Large intestine (tissue), 12 donors: ENCODE measurements at places on chromosomes 5 and 9. TPM values are rescaled to one million over a fixed set of nuclear protein-coding genes. Genes with fewer than 3 reads are reported as not detected.
A peak's percentile ranks its signal among the peaks of the same experiment; 100 is the strongest.

DNA sequence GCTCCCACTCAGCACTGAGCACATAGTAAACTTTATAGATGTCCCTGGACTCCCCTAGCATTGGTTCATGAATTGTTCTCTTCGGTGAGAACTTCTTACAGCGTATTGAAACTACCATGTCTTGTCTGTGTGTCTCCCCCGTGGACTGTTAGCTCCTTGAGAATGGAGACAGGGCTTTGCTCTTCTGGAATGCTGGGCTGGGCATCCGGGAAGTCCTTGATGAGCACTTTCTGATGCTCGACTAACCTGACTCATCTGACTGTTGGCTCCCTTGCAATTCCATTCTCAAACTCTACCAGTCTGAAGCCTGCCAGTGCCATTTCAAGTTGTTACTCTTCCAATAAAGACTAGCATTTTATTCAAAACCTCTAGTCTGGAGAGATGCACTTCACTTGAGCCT, 15.0 kb upstream of the PFDN1 start:
- no peaks in the 10 kb centered on the region for H3K4me1 ChIP-seq
- H3K4me3 ChIP-seq = no peak overlapping the region
- H3K27me3 ChIP-seq = no peaks in the 10 kb centered on the region

Gene SLC6A7
- polyA plus RNA-seq = 5.7 TPM

DNA sequence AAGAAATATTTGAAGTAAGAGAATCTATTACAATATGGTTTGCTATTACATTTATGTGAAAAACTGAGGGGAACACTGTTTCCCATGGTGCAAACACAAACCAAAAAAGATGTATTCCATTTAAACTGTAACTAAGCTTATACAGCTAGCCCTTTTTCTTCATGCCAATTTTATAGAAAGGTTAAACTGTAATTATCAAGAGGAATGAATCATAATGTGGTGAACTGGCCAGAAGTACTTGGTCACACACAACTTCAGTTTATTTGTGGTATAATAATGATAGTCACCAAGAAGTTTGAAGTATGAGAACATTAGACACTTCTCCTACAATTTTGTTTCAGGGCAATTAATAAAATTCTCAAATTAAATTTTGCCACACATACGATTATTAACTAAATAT, 177.9 kb downstream of the XRCC4 start:
- H3K4me1 ChIP-seq = no peaks in the 10 kb centered on the region
- no peaks in the 10 kb centered on the region for H3K36me3 ChIP-seq
- no peak overlapping the region for H3K4me3 ChIP-seq
- H3K27me3 ChIP-seq = no peaks in the 10 kb centered on the region
- no peak for DNase-seq
- no peak overlapping the region for H3K27ac ChIP-seq

- no peak overlapping the region for H3K4me3 ChIP-seq
- no peak overlapping the region for H3K27ac ChIP-seq
- no peaks in the 10 kb centered on the region for H3K4me1 ChIP-seq
These were observed 3.8 kb downstream of the CAVIN4 start for GRCh38 chr9:100581661-100582060.

Gene DPYSL3
- polyA plus RNA-seq = 110 TPM

Gene SLC6A18
- 0.03 TPM for polyA plus RNA-seq

DNA sequence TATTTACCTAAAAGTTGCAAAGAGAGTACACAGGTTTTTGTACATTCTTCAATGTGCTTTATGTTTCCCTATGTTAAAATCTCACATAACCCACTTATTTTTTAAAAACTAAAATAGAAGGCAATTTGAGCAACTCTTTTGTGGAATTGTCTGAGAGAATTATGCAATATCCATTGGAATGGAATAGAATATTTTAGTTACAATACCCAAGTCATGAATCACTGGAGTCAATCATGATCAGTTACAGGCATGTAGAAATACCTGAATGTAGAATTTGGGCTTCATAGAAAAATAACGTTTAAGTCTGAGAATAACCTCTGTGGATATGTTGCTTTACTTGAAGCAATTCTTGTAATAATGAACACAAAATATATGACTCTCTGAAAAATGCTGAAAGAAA, 143.3 kb downstream of the FGF10 start:
- no peak for DNase-seq
- H3K27ac ChIP-seq = no peak overlapping the region
- no peaks in the 10 kb centered on the region for H3K27me3 ChIP-seq
- no peaks in the 10 kb centered on the region for H3K4me1 ChIP-seq
- no peaks in the 10 kb centered on the region for H3K36me3 ChIP-seq

GRCh38 chr9:26722755-26723154, 169.8 kb downstream of the CAAP1 start:
- no peak for DNase-seq
- H3K36me3 ChIP-seq = no peaks in the 10 kb centered on the region
- no peaks in the 10 kb centered on the region for H3K27me3 ChIP-seq
- H3K27ac ChIP-seq = no peak overlapping the region

GRCh38 chr5:52707616-52708015, 80.1 kb upstream of the ITGA1 start:
- no peaks in the 10 kb centered on the region for H3K36me3 ChIP-seq
- no peak for DNase-seq
- no peak overlapping the region for H3K4me3 ChIP-seq

DNA sequence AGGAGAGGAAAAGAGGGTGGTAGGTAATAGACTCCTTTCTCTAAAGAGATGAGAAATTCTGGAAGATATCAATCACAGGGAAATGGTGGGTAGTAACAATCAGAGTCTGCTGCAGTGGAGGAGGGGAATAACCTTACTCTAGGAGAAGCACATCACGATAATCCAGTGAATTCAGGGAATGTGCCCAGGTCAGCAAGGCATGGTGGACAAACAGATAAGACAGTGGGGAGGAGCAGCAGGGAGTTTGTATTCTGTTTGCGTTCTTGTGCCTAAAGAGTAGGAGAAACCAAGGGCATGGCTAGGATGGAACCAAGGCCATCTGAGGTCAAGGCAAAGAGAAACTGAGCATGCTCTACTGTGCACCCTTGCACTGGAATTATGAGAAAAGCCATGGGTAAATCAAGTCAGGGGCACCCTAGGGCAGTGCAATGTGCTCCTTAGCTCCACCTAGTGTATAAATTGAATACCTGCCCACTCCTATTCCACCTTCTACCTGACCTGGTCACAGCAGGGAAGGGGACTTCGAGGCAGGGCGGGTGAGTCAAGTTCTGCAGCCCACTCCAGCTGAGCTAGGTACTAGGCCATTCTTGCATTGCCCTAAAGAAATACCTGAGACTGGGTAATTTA, 31.6 kb downstream of the RETREG1 start:
- H3K4me1 ChIP-seq = no peaks in the 10 kb centered on the region
- no peaks in the 10 kb centered on the region for H3K27me3 ChIP-seq
- H3K27ac ChIP-seq = no peak overlapping the region
- no peaks in the 10 kb centered on the region for H3K36me3 ChIP-seq
- no peak for DNase-seq

DNA sequence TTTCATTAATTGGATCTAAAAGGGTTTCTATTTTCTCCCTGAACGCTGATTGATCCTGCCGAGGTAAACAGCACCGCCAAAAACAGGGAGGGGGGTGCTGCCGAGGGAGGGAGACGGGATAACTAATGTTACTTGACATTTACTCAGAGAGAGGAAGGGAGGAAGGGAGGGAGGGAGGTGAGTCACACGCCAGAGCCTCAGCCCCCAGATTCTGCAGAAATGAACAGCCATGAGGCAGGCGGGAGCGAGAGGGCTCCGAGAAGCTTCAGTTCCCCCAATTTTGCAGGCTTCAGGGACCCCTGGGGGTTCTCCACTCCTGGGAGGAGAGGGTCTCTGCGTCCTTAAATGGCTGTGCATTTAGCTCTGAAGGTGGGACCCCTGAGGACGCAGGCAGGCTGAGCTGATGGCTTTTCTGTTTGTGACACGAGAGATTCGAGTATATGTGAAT, 59.1 kb upstream of the IER5L start:
- no peak overlapping the region for H3K4me3 ChIP-seq
- H3K36me3 ChIP-seq = no peaks in the 10 kb centered on the region
- H3K27me3 ChIP-seq = peaks cover 10% of the 10 kb centered on the region
- no peak for DNase-seq

GRCh38 chr9:100063185-100063584, 35.6 kb downstream of the ERP44 start:
- peaks cover 3% of the 10 kb centered on the region for H3K4me1 ChIP-seq
- DNase-seq = peak; percentile 26
- no peak overlapping the region for H3K4me3 ChIP-seq
- H3K27me3 ChIP-seq = no peaks in the 10 kb centered on the region
- H3K36me3 ChIP-seq = peaks cover 9% of the 10 kb centered on the region

Gene DOCK8
- polyA plus RNA-seq = 15.8 TPM

Gene RPP25L
- polyA plus RNA-seq = 34.8 TPM

DNA sequence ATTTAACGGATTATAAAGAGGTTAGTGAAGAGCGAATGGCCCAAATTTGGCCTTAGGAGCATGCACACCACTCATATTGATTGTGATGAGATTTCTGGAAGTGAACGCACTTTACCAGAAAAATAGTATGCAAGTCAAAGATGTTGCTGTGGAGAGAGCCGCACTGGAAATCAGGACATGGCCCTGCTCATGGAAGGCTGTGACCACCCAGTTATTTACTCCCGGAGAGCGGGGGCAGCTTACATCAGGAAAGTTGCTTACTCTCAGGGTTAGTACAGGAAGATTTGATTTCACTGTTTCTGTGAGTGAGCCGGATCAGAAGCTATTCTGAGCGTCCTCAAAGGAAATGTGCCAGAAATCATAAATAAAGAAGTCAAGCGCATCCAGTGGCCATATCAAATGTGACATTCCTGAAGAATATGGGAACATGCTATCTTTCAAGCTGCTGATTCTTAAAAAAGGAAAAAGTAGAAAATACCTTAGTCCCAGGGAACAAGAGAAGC, 42.9 kb upstream of the STRBP start:
- H3K4me1 ChIP-seq = no peaks in the 10 kb centered on the region
- no peak for DNase-seq

Gene UBAC1
- polyA plus RNA-seq = 21.9 TPM

GRCh38 chr5:179344431-179345182, 654 bp downstream of the ADAMTS2 start:
- peaks cover 2% of the 10 kb centered on the region for H3K4me1 ChIP-seq
- H3K36me3 ChIP-seq = no peaks in the 10 kb centered on the region
- peak; percentile 14 for DNase-seq
- H3K27me3 ChIP-seq = peaks cover 57% of the 10 kb centered on the region
- H3K27ac ChIP-seq = no peak overlapping the region
- H3K4me3 ChIP-seq = peak overlapping the region; percentile 44

DNA sequence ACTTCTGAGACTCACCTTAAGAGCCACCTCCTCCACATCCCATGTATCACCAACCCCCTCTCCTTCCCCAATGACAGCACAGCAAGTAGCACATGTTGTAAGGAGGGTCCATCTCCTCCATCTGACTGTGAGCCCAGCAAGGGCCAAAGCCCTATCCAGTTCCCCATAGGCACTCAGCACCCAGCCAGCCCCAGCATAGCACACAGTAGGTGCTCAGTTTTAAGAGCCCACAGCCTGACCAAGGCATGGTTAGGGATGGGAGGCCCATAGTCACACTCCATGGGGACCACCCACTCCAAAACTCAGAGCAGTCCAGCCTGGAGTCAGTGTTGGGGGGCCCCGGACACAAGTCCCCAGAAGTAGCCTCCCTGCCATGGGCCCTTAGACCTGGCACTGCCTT, 205.7 kb downstream of the CDK5RAP2 start:
- H3K36me3 ChIP-seq = no peaks in the 10 kb centered on the region
- no peak for DNase-seq
- H3K27me3 ChIP-seq = no peaks in the 10 kb centered on the region
- no peak overlapping the region for H3K27ac ChIP-seq
- H3K4me1 ChIP-seq = no peaks in the 10 kb centered on the region

DNA sequence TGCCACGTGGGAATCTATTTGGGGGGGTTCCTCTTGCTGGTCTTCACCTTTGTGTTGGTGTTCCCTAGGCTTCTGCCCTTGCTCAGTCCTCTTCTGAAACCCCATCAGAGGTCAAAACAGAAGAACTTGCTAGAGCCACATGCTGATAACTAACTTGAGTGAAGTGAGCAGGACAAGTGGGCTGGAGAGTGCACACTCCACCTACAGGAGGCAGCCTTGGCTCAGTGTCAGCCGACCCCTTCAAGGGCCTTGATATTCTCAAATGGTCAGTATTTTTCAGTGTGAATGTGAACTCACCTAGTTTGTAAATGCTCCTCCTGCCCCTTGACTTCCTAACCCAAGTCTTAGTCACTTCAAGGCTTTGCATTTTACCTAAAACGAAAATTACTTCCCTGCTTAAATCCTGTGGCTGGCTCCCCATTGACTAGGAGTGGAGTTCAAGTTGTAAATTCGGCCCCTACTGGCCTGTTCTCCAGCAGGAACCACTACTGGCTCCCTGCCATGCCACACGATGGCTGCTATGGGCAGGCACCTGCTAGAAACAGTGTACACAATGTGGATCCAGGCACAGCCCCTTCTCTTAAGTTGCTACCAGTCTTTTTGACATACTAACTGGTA, 3.6 kb upstream of the SLC1A3 start:
- no peak overlapping the region for H3K4me3 ChIP-seq
- no peaks in the 10 kb centered on the region for H3K36me3 ChIP-seq
- H3K27me3 ChIP-seq = peaks cover 3% of the 10 kb centered on the region

Gene QRFP
- 0.36 TPM for polyA plus RNA-seq

DNA sequence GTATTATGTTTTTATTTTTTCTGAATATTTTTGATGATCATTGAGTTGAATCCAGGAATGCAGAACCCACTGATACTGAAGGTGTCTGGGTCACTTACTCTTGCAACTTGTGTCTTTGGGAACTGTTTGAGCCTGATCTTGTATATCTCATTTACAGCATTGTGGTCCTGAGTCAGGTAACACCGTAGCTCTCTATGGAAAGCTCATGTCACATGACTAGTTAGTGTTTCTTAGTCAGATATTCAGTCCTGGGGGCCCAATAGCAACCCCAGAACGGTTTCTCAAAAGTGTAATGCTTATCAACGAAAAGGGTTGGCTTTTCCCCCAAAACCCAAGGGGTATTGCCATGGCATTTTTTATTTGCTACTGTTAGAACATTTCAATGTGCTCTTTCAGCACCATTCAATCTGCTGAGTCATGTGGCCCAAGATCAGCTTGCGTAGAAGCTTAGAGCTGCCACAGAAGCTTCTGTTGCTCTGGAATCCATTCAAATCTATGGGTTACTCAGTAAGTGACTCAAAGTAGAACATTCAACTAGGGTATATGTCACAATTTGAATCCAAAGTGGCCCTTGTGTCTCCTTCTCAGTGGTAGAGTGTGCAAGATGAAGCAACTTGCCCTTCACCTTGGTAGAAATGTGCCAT, 12.1 kb upstream of the PTAR1 start:
- H3K4me1 ChIP-seq = no peaks in the 10 kb centered on the region
- no peaks in the 10 kb centered on the region for H3K36me3 ChIP-seq
- no peak overlapping the region for H3K27ac ChIP-seq
- H3K4me3 ChIP-seq = no peak overlapping the region

Gene DNAH5
- 0.34 TPM for polyA plus RNA-seq

DNA sequence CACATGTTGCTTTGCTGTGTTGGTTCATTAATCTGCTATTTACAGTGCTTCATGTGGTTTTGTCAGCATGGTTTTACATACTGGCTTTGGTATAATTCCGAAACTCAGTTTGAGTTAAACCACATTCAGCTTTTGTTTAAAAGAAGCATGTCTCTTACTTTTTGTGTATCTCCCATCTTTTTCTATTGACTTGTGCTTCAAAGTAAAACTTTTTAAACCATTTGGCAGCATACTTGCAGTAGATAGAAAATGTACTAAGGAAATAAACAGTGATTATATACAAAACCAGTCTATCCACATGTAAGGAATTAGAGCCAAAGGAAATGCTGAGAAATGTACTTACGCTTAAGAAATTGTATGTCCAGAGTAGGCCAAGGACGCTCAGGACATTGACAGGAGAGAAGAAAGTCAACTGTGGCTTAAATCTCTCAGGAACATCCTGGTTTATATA, 286.9 kb downstream of the ARHGEF28 start:
- peaks cover 17% of the 10 kb centered on the region for H3K36me3 ChIP-seq
- no peaks in the 10 kb centered on the region for H3K4me1 ChIP-seq
- no peak for DNase-seq
- H3K27ac ChIP-seq = no peak overlapping the region
- no peaks in the 10 kb centered on the region for H3K27me3 ChIP-seq
- no peak overlapping the region for H3K4me3 ChIP-seq
